ENCODE measurements at places on chromosomes 1 and 21. TPM values are rescaled to one million over a fixed set of nuclear protein-coding genes. Genes with fewer than 3 reads are reported as not detected.

CHIA gene
- not detected for total RNA-seq

TNFRSF1B gene
- total RNA-seq = 65.9 TPM

LDLRAD1 gene
- not detected for total RNA-seq

BLACAT1 gene
- not detected for total RNA-seq

ARHGEF10L gene
- total RNA-seq = 5.2 TPM

DNA sequence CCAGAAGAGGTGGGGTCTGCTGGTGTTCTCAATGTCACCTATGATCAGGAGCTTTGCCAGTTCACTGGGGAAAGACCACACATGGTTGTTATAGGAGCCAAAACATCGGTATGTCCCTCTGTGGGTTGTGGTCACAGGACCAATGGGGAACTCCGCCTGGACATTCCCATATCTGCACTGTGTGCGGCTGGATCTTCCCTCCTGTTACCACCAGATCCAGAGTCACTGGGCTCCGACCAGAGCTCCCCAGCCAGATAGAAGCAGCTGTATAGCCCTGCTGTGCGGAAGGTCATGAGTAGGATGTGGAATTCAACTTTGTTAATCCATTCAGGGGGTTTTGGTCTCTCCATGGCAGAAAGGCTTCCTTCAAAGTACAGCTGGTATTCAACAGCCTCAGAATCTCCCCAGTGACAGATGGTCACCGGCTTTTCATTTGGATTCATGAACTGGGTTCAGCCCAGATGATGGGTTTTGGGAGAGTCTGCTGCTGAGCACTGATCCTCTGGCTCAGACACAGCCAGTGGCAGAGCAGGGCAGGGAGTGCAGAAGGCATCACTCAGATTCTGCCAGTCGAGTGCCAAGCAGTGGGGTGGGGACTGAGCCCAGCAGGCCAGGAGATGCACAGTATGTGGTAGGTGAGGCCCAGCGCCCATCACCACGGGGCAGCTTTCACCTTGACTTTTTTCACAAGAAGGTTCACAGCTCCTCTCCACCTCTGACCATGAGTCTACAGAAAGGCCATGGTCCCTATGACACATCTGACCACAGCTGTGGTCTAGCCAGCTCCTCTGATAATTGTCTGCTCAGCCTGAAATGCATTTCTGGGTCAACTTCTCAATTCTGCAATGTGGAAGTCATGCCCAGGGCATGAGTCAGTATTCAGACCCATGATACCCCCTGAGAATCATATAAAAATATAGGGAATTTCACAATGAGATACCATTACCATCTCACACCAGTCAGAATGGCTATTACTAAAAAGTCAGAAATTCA lies 2.9 kb upstream of the SHCBP1L start:
- H3K27ac ChIP-seq = no peak overlapping the region
- no peak for DNase-seq
- H3K4me1 ChIP-seq = peaks cover 2% of the 10 kb centered on the region

DNA sequence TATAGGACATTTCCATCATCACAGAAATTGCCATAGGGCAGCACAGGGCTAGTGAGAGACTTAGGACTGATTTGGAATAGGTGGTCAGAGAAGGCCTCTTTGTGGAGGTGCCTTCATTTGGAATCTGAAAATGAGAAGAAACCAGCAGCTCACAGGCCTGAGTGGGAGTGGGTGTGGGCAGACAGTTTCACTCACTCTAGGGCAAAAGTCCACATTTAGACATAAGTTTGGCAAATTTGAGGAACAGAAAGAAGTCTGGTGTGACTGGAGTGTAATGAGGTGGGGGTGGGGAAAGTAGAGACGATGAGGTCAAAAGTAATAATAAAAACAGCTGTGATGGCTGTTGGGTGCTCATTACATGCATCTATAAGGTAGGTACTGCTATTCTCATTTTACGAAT lies 22.4 kb upstream of the BCAR3 start:
- H3K27me3 ChIP-seq = no peaks in the 10 kb centered on the region
- H3K4me3 ChIP-seq = no peak overlapping the region
- no peaks in the 10 kb centered on the region for H3K36me3 ChIP-seq
- no peak for DNase-seq
- peaks cover 12% of the 10 kb centered on the region for H3K4me1 ChIP-seq
- no peak overlapping the region for H3K27ac ChIP-seq

DNA sequence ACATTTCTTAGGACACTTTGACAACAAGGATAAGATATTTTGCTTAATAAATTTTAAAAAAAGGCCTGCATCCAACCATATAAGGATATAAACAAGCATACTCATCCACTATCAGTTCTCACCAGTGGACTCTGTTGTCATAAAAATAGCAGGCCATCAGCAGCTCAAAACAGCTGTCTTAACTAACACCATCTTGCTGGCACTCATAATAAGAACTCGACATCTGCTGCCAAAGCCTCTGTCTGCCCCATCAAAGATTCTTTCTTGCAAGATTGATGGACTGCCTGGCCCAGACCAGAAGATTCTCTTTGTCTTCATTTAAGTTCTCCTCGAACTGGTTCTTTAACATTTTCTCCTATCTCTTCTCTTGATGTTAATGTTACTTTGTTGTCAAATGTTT lies 10.1 kb downstream of the JMJD4 start:
- no peak overlapping the region for H3K27ac ChIP-seq
- no peak overlapping the region for H3K4me3 ChIP-seq
- no peaks in the 10 kb centered on the region for H3K27me3 ChIP-seq
- DNase-seq = no peak
- H3K4me1 ChIP-seq = peaks cover 2% of the 10 kb centered on the region

DNA sequence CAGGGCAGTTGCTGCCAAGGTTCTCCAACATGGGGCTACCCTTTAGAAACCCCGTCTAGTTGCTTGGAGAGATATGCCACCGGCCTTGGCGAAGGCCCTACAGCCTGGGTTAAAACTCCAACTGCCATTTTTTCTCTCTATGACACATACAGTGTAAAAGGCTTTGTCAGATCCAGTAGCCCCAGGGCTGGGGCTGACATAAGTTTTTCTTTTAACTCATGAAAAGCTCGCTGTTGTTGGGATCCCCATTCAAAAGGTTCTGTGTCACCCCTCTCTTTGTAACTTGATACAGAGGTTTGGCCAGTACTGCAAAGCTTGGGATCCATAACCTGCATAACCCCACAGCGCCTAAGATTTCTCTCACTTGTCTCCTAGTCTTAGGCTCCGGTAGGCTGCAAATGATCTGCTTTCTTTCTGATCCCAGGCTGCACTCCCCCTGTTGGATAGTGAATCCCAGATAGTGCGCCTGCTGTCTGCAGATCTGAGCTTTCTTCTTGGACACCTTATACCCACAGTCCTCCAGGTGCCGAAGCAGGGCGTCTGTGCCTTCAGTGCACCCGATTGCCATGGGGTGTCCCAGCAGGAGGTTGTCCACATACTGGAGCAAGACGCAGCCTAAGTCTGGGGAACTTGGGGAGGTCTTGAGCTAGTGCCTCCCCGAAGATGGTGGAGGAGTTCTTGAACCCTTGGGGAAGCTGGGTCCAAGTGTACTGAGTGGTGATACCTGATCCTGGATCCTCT lies 406.2 kb downstream of the TGFB2 start:
- no peak overlapping the region for H3K4me3 ChIP-seq
- H3K4me1 ChIP-seq = no peaks in the 10 kb centered on the region

- no peaks in the 10 kb centered on the region for H3K36me3 ChIP-seq
- H3K27ac ChIP-seq = no peak overlapping the region
- H3K27me3 ChIP-seq = peaks cover 4% of the 10 kb centered on the region
- no peak overlapping the region for H3K4me3 ChIP-seq
- peaks cover 2% of the 10 kb centered on the region for H3K4me1 ChIP-seq
Measured at GRCh38 chr1:116133696-116134475, 22.7 kb downstream of the MAB21L3 start.

GRCh38 chr1:74343216-74343615 lies 108.0 kb downstream of the TNNI3K start:
- no peaks in the 10 kb centered on the region for H3K4me1 ChIP-seq

DNA sequence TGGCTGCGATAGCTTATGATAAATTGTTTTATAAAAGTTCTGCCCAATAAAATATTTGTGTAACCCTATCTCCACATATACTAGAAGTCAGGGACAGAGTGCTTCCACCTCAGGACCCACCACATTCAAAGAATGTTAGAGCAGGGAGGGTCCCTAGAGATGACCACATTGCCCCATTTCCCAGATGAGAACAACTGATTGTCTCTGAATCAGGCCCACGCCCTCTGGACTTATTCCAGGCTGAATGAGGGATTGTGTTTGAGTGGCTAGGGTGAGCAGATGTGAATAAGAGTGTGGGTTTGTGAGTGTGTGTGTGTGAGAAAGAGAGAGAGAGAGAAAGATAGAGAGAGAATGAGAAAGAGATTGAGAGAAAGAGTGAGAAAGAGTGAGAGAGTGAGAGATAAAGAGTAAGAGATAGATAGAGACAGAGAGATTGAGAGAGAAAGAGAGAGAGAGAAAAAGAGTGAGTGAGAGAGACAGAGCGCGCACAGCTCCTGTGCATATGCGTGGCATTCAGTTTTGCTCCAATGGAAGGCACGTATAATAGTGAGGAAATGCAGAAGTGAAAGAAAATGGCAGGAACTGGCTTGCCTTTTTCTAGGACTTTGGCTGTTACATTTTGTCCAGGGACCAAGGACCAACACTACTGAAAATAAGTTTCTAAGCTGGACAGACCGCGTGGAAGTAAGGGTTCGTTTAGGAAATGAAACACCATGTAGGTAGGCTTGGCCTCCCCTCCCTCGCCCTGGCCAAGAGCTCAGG lies 94.1 kb downstream of the ABCA4 start:
- no peak overlapping the region for H3K4me3 ChIP-seq
- peaks cover 14% of the 10 kb centered on the region for H3K4me1 ChIP-seq
- H3K27me3 ChIP-seq = no peaks in the 10 kb centered on the region
- H3K36me3 ChIP-seq = no peaks in the 10 kb centered on the region
- H3K27ac ChIP-seq = no peak overlapping the region

- no peak overlapping the region for H3K27ac ChIP-seq
- peaks cover 27% of the 10 kb centered on the region for H3K36me3 ChIP-seq
- H3K4me1 ChIP-seq = peaks cover 14% of the 10 kb centered on the region
- no peak overlapping the region for H3K4me3 ChIP-seq
- no peak for DNase-seq
Measured at GRCh38 chr1:109624201-109625010, 4.8 kb downstream of the AMPD2 start.

DNA sequence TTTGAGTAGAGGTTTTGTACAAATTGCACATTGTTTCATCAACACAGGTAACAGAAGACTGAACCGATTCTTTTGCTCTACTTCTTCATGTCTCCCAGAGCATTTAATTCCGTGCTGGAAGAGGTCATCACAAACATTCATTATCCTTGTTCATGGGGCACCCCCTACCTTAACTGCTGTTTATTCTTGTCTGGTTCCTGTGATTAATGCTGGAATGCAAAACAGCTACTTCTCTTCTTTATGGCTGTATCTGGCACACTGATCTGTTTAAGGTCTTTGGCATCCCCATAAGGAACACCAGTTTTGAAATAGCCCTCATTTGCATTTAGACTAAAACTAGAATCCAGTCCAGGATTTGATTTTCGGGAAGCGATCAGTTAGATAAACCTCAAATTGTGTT lies 42.2 kb downstream of the NTNG1 start:
- no peak overlapping the region for H3K27ac ChIP-seq
- H3K4me3 ChIP-seq = no peak overlapping the region
- no peaks in the 10 kb centered on the region for H3K36me3 ChIP-seq
- H3K4me1 ChIP-seq = no peaks in the 10 kb centered on the region

DNA sequence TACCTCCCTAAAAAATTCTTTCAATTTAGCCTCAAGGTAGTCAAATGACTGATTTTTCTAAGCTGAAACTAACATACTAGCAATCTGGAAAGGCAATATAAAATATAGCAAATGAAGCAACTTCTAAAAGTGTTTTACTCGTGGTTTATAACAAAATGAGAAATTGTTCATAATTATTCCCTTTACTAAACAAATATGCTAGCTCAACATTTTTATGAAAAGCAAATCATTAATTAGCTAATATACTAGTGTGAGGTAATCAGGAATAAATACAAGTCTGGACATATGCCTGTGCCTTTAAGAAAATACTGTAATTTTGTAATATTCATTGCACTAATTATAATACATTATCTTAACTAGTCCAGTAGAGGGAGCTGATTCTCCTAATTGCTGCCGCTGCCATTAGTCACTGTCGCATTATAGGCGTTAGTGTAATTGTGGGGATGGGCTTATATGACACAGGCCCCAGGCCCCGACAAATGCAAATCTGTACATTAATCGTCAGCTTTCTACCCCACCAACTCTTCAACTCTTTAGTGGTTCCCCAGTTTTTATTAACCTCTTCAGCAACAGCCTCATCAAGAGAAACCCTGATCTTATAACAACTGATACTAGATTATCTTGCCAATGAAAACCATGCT lies 160.9 kb downstream of the GABPA start:
- no peaks in the 10 kb centered on the region for H3K27me3 ChIP-seq
- H3K27ac ChIP-seq = peak overlapping the region; percentile 59
- H3K36me3 ChIP-seq = peaks cover 11% of the 10 kb centered on the region
- no peak overlapping the region for H3K4me3 ChIP-seq
- DNase-seq = peak; percentile 70

DNA sequence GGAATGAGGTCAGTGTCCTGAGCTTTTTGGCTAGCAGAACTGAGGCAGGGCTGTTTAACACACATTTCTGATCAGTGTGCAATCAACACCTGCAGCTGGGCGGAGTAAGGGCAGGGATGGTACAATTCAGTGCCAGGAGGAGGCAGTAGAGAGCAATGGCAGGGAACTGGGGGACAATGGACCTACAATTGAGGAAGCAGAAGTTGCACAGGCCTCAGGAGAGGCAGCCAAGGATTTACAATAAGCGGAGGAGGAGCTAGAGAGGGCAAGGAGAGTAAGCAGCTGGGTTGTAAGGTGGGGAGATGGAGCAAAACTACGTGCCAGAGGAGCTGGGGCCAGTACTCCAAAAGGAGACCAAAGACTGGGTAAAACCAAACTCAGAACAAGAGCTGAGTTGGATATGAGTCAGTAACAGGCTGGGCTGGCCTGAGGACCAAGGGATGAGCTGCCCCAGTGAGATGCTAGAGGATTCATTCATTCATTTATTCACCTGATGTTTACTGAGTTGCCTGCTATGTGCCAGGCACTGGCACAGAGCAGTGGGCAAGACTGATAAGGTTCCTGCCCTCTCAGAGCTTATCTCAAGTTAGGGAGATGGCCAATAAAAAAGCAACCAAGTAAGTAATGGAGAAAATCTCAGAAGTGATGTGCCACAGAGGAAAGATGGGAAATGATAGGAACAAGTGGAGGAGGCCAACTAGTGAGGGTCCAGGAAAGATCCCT lies 10.4 kb upstream of the GALE start:
- H3K4me3 ChIP-seq = no peak overlapping the region
- H3K27me3 ChIP-seq = no peaks in the 10 kb centered on the region
- peaks cover 6% of the 10 kb centered on the region for H3K36me3 ChIP-seq
- peak; percentile 52 for DNase-seq

- no peaks in the 10 kb centered on the region for H3K27me3 ChIP-seq
- H3K27ac ChIP-seq = no peak overlapping the region
- DNase-seq = no peak
- no peak overlapping the region for H3K4me3 ChIP-seq
Measured at GRCh38 chr1:57218487-57219079, 205.3 kb downstream of the DAB1 start.

GRCh38 chr21:45430521-45431501 lies 25.8 kb downstream of the COL18A1 start:
- H3K27ac ChIP-seq = no peak overlapping the region
- H3K4me1 ChIP-seq = peaks cover 29% of the 10 kb centered on the region
- H3K4me3 ChIP-seq = no peak overlapping the region

Measured in endothelial cell of umbilical vein (primary cell).